Nephron progenitor cell (in vitro differentiated cells): ENCODE measurements at places on chromosomes 5 and 9.
A peak's percentile ranks its signal among the peaks of the same experiment; 100 is the strongest.

GRCh38 chr9:88015606-88016005 lies 41.3 kb upstream of the CDK20 start:
- no peak overlapping the region for H3K4me3 ChIP-seq
- no peak overlapping the region for H3K27ac ChIP-seq
- H3K4me1 ChIP-seq: peaks cover 9% of the 10 kb centered on the region
- no peak for DNase-seq
- H3K27me3 ChIP-seq: peaks cover 8% of the 10 kb centered on the region

- no peak overlapping the region for H3K4me3 ChIP-seq
- H3K4me1 ChIP-seq: peaks cover 9% of the 10 kb centered on the region
- no peak overlapping the region for H3K27ac ChIP-seq
Observed at GRCh38 chr9:119088002-119088547, 281.2 kb downstream of the BRINP1 start.

DNA sequence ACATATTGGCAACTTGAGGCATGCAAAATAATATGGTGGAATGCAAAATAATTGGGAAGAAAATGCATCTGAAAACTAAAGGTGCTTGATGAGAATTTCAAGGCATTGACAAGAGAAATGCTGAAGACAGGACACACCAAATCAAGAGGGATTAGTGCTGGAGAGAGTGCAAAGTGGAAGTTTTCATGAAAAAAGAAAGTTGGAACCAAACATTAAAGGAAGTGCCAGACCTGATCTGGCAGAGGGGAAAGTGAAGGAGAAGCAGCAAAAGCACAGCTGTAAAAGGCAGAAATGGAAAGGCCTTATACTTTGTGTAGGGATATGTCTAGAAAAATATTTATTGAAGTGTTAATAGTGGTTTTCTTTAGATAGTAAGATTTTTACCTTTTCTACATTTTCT lies 35.3 kb upstream of the FYB1 start:
- peaks cover 6% of the 10 kb centered on the region for H3K36me3 ChIP-seq
- H3K4me1 ChIP-seq: no peaks in the 10 kb centered on the region
- H3K27me3 ChIP-seq: no peaks in the 10 kb centered on the region
- no peak overlapping the region for H3K27ac ChIP-seq
- no peak for DNase-seq

GRCh38 chr5:8944005-8944404 lies 601.9 kb downstream of the SEMA5A start:
- no peak overlapping the region for H3K27ac ChIP-seq
- H3K27me3 ChIP-seq: no peaks in the 10 kb centered on the region
- no peak for DNase-seq
- no peak overlapping the region for H3K4me3 ChIP-seq

- peaks cover 41% of the 10 kb centered on the region for H3K27me3 ChIP-seq
- DNase-seq: no peak
- H3K27ac ChIP-seq: no peak overlapping the region
Observed at GRCh38 chr9:114725930-114726329, 43.9 kb upstream of the TEX48 start.

- DNase-seq: peak; percentile 59
- peak overlapping the region; percentile 63 for H3K27ac ChIP-seq
- peaks cover 100% of the 10 kb centered on the region for H3K4me1 ChIP-seq
- peak overlapping the region; percentile 22 for H3K4me3 ChIP-seq
Observed at GRCh38 chr9:19940811-19941535, 152.1 kb upstream of the SLC24A2 start.

GRCh38 chr5:145407300-145408047 lies 427.7 kb downstream of the PRELID2 start:
- H3K4me1 ChIP-seq: no peaks in the 10 kb centered on the region
- H3K36me3 ChIP-seq: peaks cover 5% of the 10 kb centered on the region
- H3K27ac ChIP-seq: no peak overlapping the region
- no peaks in the 10 kb centered on the region for H3K27me3 ChIP-seq
- H3K4me3 ChIP-seq: no peak overlapping the region

DNA sequence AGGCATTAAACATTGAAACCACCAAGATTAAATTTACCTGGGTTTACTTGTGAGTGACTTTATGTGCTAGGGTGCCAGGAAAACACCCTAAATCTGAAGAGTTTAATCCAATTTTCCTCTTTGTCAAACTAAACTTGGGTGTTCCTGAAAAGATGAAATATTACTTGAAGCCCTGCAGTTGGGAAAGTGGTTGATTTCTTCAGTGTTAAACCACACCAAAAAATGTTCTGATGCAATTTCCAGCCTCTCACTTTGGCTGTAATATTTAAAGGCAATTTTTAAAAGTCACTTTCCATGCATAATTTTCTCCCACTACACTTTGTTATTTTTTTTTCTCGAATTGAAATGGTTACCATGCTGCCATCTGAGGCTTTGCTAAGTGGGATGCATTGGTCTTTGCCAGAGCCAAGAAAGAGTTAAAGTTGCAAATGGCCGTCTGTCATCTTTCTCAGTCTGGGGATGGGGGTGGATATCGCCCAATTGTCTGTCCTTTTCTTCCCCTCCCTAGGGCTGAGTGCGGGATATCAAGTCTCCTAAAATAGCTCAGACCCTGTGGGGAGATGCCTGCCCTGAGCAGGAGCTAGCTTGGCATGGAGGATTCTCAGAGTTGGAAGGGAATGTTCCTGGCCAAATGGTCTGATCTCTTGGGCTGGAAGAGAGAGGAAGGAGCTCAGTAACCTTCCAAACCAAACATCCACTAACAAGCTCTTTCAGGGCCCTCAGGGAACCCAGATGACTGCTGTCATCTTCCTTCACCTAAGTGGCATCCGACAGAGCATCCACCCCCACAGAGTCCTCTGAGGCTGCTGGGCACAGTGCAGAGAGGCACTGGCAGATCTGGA lies 13.6 kb upstream of the SHB start:
- H3K36me3 ChIP-seq: no peaks in the 10 kb centered on the region
- no peak overlapping the region for H3K4me3 ChIP-seq
- DNase-seq: no peak

DNA sequence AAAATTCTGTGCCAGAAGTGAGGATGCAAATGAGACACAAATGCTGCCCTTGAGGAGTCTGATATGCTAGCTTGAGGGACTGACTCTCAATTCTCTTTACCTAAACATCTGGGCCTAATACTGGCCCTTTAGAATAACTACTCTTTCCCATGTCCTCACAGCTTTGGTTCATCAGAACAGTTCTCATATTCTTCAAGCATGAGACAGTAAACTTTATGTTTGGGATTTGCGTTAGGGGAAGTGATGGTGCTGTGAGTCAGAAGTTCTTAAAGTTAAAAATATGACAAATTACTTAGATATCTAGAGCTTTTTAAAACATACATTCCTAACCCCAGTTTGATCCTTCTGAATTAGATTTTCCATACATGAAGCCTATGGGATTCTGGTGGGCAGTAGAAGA lies 665.0 kb upstream of the RGMB start:
- no peaks in the 10 kb centered on the region for H3K36me3 ChIP-seq
- no peak overlapping the region for H3K27ac ChIP-seq
- H3K4me1 ChIP-seq: no peaks in the 10 kb centered on the region
- no peak for DNase-seq
- H3K4me3 ChIP-seq: no peak overlapping the region
- no peaks in the 10 kb centered on the region for H3K27me3 ChIP-seq

DNA sequence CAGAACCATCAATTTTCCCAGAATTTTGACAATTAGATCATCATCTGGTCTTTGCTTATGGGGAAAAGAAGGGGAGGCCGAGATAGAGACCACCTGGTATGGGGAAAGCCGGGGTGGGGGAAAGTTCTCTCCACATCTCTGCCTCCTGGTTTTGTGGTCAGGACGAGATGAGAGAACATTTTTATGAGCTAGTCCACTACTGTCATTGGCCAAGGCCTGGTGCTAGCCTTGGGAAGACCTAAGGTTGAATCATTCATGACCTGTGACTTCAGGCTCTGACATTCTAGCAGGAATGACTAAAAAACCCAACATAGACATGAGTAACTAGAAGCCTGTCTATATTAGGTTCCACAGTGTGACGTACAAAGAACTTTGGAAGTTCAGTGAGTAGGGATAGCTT lies 135.2 kb downstream of the PTTG1 start:
- H3K4me3 ChIP-seq: no peak overlapping the region
- no peaks in the 10 kb centered on the region for H3K36me3 ChIP-seq
- H3K27ac ChIP-seq: no peak overlapping the region

GRCh38 chr5:32964261-32964660 lies 253.1 kb downstream of the NPR3 start:
- H3K27ac ChIP-seq: no peak overlapping the region
- H3K4me3 ChIP-seq: no peak overlapping the region
- DNase-seq: no peak
- no peaks in the 10 kb centered on the region for H3K4me1 ChIP-seq

- no peak overlapping the region for H3K27ac ChIP-seq
- H3K4me3 ChIP-seq: no peak overlapping the region
- peaks cover 16% of the 10 kb centered on the region for H3K27me3 ChIP-seq
- no peaks in the 10 kb centered on the region for H3K36me3 ChIP-seq
- H3K4me1 ChIP-seq: peaks cover 8% of the 10 kb centered on the region
- no peak for DNase-seq
Observed at GRCh38 chr5:32625106-32625505, 39.7 kb downstream of the SUB1 start.

GRCh38 chr5:43065387-43065947 lies 25.3 kb upstream of the ANXA2R start:
- peak overlapping the region; percentile 99 for H3K27ac ChIP-seq
- H3K4me1 ChIP-seq: peaks cover 46% of the 10 kb centered on the region
- H3K4me3 ChIP-seq: peak overlapping the region; percentile 96
- no peak for DNase-seq
- no peaks in the 10 kb centered on the region for H3K27me3 ChIP-seq
- H3K36me3 ChIP-seq: peaks cover 15% of the 10 kb centered on the region

- H3K27me3 ChIP-seq: peaks cover 4% of the 10 kb centered on the region
- no peak for DNase-seq
- no peak overlapping the region for H3K4me3 ChIP-seq
- no peak overlapping the region for H3K27ac ChIP-seq
Observed at GRCh38 chr5:4258170-4258569, 662.5 kb downstream of the IRX1 start.

- H3K4me3 ChIP-seq: no peak overlapping the region
- no peaks in the 10 kb centered on the region for H3K27me3 ChIP-seq
- no peak overlapping the region for H3K27ac ChIP-seq
- H3K36me3 ChIP-seq: no peaks in the 10 kb centered on the region
- peaks cover 57% of the 10 kb centered on the region for H3K4me1 ChIP-seq
Observed at GRCh38 chr9:84699984-84700383, 30.5 kb downstream of the NTRK2 start.

DNA sequence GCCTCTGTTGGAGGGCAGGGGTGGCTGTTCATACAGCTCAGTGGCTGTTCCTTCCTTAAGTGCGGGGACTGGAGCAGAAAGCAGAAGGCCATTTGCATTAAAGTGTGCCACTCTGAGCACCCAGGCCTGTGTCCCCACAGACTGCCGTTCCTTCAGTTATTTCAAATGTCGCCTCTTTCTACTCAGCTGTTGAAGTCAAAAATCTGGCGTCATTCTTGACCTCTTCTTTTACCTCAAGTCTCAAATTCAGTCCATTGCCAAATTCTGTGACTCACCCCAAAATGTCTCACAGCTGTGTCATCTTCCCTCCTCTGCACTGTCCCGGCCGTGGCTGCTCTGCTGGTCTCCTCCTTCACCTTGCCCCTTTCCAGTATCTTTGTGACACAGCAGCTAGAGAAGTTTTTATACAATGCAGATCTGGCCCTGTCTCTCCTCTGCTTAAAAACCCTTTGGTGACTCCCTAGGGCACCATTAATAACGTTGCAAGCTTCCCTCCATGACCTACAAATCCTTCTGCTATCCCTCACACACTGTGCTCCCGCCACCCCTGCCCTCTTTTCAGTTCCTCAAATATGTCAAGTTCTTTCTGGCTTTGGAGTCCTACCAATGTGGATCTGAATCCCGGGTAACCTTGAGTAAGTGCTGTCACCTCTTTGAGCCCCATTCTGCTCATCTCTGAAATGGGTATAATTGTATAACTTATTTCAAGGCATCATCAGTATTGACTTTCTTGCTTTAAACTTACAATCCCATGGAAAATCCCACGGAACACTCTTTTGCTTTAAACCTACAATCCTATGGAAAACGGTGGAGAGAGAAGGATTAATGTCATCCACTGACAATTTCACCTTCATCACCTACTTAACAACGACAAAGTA lies 98.3 kb upstream of the BOD1 start:
- no peak for DNase-seq
- H3K27ac ChIP-seq: no peak overlapping the region
- H3K4me3 ChIP-seq: no peak overlapping the region

- H3K4me1 ChIP-seq: peaks cover 45% of the 10 kb centered on the region
- H3K36me3 ChIP-seq: no peaks in the 10 kb centered on the region
- DNase-seq: no peak
- no peak overlapping the region for H3K4me3 ChIP-seq
- H3K27ac ChIP-seq: no peak overlapping the region
- peaks cover 6% of the 10 kb centered on the region for H3K27me3 ChIP-seq
Observed at GRCh38 chr5:127705120-127705892, 2.1 kb downstream of the CCDC192 start.

GRCh38 chr9:3775968-3776367 lies 250.2 kb upstream of the RFX3 start:
- peaks cover 17% of the 10 kb centered on the region for H3K4me1 ChIP-seq
- H3K27me3 ChIP-seq: peaks cover 3% of the 10 kb centered on the region
- H3K27ac ChIP-seq: no peak overlapping the region
- H3K4me3 ChIP-seq: no peak overlapping the region
- no peak for DNase-seq

- H3K4me3 ChIP-seq: peak overlapping the region; percentile 25
- peaks cover 76% of the 10 kb centered on the region for H3K4me1 ChIP-seq
- no peak for DNase-seq
- H3K27me3 ChIP-seq: peaks cover 8% of the 10 kb centered on the region
Observed at GRCh38 chr9:38038307-38039089, 30.5 kb downstream of the SHB start.

GRCh38 chr5:146675636-146676035 lies 159.6 kb upstream of the GPR151 start:
- peak overlapping the region; percentile 31 for H3K27ac ChIP-seq
- H3K27me3 ChIP-seq: no peaks in the 10 kb centered on the region
- peaks cover 32% of the 10 kb centered on the region for H3K4me1 ChIP-seq
- no peaks in the 10 kb centered on the region for H3K36me3 ChIP-seq
- no peak overlapping the region for H3K4me3 ChIP-seq

- peaks cover 43% of the 10 kb centered on the region for H3K27me3 ChIP-seq
- no peak for DNase-seq
- no peaks in the 10 kb centered on the region for H3K36me3 ChIP-seq
Observed at GRCh38 chr5:36070687-36071571, 4.2 kb upstream of the UGT3A2 start.
